ENCODE measurements at places on chromosomes 3 and 15.

- no peak for DNase-seq
Observed at GRCh38 chr3:13068269-13069010, 4.8 kb downstream of the IQSEC1 start.

GRCh38 chr3:17983106-17983505 is 240.7 kb upstream of the TBC1D5 start:
- DNase-seq = no peak

GRCh38 chr15:60673918-60674558 is 195.1 kb upstream of the ICE2 start:
- DNase-seq = no peak

GRCh38 chr3:122258757-122259371 is 66.2 kb upstream of the CSTA start:
- DNase-seq = no peak

DNA sequence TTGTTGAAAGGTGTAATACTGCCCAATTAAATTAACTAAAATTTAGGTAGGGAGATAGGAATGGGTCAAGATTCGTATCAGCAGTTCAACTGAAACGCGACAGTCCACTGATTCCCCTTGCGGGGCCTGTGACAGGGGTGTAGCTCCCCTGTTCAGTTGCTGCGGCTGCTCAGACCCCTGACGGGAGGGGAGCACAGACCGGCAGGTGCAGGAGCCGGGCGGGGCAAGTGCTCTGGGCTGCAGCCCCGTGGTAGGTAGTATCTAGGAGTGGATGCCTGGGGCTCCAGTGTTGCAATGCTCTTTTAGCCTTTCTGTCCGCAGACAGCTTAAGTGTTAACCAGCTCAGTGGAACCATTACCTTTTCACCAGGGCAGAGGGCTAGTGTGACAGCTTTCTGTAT is 164.9 kb downstream of the ROBO2 start:
- DNase-seq = no peak

GRCh38 chr3:181317508-181317907 is 328.0 kb upstream of the DNAJC19 start:
- no peak for DNase-seq

DNA sequence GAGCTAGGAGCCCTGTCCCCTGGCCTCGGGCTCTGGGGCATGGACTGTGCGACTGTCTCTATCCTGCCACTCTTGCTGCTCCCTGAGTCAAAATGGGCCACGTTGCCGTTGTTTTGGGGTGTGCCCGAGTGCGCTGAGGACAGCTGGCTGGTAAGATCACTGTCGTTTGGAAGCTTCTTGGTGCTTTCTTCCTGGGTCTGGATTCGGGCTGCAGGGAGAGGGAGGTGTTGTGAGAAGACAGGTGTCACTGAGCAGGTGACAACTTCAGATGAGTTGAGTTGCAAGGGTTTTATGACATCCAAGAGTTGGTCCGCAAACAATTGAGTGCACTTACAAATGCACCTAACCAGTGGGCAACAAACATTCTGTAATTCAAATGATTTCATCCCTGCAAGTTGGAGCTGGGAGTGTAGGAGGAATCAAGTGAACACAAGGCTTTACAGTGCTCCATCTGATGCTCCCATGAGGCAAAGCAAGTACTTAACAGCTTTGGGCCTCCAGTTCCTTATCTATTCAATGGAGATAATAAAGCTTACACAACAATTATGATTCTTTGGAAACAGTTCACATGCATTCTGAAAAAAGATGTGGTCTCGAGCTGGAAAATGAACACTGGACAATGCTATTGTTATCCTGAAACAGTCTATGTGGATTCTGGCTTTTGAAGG is 11.0 kb upstream of the STARD5 start:
- no peak for DNase-seq

GRCh38 chr15:80485370-80486164 is 81.4 kb downstream of the ARNT2 start:
- DNase-seq = no peak

- no peak for DNase-seq
Observed at GRCh38 chr15:71149646-71150557, 34.6 kb downstream of the THSD4 start.

DNA sequence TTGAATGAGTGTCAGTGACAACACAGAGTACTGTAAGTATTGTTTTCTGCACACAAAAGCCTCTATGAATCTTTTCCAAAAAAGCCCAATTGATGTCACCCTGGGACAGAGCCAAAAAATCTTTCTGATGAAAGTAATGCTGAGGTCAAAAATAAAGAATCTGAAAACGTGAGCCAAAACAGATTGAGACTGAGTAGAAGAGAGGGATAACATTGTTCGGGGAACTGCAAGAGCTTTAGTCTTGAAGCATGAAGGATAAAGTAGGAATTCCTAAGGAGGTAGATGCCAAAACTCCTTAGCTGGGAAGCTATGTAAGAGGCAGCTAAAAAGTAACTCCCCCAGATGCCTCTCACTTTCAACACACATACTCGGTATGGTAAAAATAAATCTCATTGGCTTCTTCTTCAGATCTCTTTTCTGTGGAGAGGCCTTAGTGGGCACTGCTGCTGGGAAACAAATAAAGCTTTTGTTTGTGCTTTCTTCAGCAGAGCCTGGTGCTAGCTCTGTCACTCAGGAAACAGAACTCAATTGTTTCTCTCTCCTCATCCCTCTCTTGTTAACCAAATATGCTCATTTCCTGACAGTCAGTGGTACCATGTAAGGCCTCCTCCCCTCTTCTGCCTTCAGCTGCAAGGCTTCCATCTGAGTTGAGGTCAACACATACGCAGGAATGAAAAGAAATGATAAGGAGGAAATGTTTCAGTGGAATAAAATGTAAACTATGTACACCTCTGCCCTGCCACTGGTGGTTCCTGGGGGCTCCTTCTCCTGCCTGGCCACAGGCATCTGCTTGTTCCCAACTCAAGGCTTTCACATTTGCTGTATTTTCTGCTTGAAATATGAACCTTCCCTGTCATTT is 58.1 kb downstream of the CD200 start:
- DNase-seq = no peak

- no peak for DNase-seq
Observed at GRCh38 chr15:75992897-75993296, 19.3 kb downstream of the NRG4 start.

DNA sequence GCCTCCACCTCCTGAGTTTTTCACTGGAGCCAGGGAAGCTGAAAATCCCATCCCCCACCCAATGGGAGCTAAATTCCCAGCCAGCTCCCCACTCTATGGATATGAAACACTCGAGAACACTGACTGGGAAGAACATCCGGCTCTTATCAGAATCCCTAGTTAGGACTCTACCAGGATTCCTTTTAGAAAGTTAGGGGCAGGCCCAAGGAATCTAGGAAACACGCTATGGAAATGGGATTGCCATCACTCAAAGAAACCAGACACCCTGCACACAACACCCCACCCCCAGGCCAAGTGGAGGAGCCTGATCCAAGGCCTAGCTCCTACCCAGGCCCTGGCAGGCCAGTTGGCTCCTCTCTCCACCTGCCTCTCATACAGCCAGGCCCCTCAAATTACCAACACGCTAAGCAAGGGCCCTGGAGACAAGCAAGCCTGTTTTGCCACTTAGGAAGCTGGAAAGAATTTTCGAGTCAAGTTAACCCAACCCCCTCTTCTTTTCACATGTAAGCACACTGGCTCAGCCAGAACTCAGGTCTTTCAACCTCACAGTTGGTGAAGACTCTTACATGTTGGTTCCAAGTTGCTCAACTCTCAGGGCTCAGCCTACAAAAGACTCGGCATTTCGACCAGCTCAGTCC is 75.5 kb downstream of the RBPMS2 start:
- no peak for DNase-seq

- no peak for DNase-seq
Observed at GRCh38 chr3:46857485-46858341, 5.5 kb downstream of the MYL3 start.

DNA sequence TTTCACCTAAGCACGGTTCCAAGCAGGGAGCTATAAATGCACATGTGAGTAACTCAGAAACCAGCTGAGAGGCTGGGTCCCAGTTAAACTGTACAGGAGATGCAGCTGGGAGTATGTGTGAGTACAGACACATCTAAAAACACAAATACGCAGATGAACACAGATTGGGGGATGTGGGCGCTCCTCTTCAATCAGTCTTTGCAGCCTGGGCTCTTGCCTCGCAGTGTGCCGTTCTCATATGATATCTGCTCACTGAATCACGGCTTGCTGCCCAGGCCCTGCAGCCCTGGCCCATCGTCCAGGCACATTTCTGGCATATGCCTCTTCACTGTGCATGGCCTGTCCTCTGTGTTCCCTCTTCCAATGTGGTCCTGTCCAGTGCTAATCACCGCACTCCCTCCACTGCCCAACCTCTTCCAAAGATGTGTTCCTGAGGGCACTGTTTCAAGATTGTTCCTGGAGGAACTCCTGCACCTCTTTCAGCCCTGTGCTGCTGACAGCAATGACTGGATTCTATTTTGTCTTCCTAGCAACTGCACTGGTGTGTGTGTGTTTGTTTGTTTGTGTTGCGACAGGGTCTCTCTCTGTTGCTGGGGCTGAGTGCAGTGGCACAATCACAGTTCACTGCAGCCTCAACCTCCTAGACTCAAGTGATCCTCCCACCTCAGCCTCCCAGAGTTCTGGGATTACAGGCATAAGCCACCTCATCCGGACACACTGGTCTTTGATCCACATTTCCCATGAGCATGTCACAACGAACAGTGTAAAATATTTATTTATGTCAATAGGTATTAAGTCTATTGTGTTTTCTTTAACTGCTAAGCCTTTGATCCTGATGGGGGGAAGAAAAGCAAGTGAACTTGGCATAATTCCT is 17.0 kb downstream of the CA12 start:
- no peak for DNase-seq

GRCh38 chr3:141950572-141951493 is 74.4 kb downstream of the ATP1B3 start:
- no peak for DNase-seq

- no peak for DNase-seq
Observed at GRCh38 chr3:95721938-95722337, 1092.5 kb upstream of the EPHA6 start.

- DNase-seq = no peak
Observed at GRCh38 chr3:67986706-67987105, 332.3 kb upstream of the SUCLG2 start.

- no peak for DNase-seq
Observed at GRCh38 chr3:65995030-65995429, 43.7 kb downstream of the MAGI1 start.

DNA sequence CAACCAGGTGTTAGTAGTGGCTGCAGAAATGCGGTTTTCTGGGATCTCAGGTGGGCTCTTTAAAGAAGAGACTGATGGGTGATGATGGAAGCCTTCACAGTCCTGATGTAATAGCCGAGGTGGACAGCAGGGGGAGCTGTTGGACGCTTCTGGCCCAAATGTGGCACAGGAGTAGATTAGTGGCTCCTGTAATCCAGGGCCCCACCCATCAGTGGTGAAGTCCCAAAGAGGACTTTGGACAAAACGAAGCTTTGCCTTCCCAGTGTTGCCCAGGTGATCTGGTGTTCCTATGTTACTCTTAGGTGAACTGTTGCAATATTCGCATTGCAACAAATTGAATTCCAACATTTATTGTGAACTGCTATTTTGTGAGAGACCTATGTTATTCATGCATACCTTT is 31.8 kb upstream of the MYZAP start:
- DNase-seq = no peak

GRCh38 chr15:63598473-63599400 is 1.6 kb downstream of the FBXL22 start:
- no peak for DNase-seq

- no peak for DNase-seq
Observed at GRCh38 chr3:179743913-179744312, 91.1 kb downstream of the USP13 start.

- no peak for DNase-seq
Observed at GRCh38 chr3:149816311-149816710, 3.3 kb downstream of the RNF13 start.

GRCh38 chr3:42493798-42494151 is 8.7 kb upstream of the VIPR1 start:
- DNase-seq = no peak

GRCh38 chr3:176375519-176375918 is 821.8 kb downstream of the TBL1XR1 start:
- DNase-seq = no peak

DNA sequence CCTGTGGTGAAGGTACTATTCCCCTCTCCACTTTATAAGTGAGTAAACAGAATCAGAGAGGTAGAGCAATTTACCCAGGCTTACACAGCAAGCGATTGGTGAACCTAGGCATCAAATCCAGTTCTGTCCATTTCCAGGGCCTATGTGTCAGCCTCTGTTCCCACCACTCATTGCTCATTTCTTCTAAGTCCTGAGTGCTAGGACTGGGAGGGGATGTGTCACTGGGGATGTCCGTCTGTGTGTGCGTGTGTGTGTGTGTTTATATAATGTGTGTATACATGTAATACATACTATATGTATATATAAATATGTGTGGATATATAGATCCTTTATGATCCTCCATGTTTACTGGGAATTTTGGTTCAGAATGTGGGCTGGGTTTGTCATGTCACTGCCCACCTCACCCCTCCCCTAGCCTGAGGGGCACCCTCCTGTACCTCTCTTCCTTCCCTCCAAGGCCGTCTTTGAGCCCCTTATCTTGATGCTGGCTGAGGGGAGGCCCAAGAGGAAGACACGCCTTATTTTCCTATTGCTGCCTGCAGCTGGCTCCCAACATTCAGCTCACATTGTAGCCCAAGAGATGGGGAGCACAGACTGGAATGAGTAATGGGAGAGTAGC is 2.1 kb downstream of the TMEM43 start:
- DNase-seq = no peak

DNA sequence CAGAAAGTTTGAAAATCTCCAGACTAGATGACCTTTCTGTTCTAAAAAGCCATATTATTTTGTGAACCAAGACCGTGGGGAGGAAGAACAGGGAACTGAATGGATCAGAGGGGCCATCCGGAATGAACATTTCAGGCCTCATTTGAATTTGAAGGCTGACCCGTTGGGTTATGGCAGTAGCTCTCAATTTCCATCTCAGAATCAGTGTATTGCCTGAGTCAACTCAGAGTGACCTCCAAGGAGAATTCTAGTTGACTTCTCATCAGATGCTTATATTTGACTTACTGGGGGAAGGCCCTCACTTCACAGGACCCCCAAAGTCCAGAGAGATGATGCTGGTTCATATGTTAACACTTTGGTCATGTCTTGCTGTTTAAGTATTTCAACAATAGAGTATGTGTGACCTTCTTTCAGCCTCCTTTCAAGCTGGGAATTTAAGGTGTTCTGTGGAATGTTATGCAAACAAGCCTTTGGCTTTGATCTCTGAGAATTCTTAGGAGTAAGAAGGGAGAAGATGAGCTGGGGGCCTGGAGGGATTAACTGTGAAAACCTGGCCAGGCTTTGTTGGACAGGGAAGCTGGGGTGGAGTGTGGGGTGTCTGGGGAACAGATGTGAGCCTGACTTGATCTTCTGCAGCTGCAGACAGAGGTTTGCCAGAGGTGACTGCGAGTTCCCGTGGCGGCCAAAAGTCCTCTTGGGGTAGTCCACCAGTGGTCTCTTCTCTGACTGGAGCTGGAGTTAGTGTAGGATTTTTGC is 111.2 kb upstream of the RGMA start:
- DNase-seq = no peak

- no peak for DNase-seq
Observed at GRCh38 chr3:186964616-186965015, 34.3 kb downstream of the ST6GAL1 start.

- DNase-seq = no peak
Observed at GRCh38 chr15:63243101-63243500, 34.3 kb upstream of the APH1B start.
